NCI-H510A (cell line): ENCODE measurements at places on chromosomes 6 and 20.
A peak's percentile ranks its signal among the peaks of the same experiment; 100 is the strongest.

- DNase-seq: no peak
These were observed 248.1 kb upstream of the OPRM1 start for GRCh38 chr6:153790876-153791473.

DNA sequence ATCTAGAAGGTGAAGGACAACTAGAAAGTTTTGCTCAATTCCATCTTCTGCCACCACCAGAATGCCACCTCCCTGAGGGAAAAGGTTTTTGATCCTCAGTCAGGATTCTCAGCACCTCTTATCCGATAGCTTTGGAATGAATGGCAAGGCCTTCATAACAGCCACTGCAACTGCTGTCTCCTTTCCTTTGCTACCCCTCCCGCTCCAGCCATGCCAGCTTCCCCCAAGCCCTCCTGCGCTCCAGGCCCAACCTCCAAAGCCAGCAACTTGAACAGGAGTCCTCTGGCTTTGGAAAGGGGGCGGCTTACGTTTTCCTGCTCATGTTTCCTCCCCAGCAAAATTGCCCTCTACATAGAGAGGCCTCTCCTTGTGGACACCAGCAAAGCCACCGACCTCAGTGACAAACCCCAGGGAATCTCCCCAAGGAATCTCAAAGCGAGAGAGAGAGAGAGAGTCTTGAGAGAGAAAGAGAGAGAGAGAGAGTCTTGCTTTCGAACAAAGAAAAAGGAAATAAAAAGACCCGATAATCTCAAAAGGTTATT lies 420 bp upstream of the BTN2A1 start:
- DNase-seq: peak; percentile 18

GRCh38 chr6:122569230-122569771 lies 40.9 kb upstream of the PKIB start:
- peak; percentile 14 for DNase-seq

- DNase-seq: no peak
These were observed 8.5 kb downstream of the SLC2A10 start for GRCh38 chr20:46717818-46718541.

GRCh38 chr6:78771586-78771985 lies 95.8 kb upstream of the IRAK1BP1 start:
- no peak for DNase-seq

GRCh38 chr6:53648184-53648943 lies 17.2 kb downstream of the KLHL31 start:
- DNase-seq: no peak

DNA sequence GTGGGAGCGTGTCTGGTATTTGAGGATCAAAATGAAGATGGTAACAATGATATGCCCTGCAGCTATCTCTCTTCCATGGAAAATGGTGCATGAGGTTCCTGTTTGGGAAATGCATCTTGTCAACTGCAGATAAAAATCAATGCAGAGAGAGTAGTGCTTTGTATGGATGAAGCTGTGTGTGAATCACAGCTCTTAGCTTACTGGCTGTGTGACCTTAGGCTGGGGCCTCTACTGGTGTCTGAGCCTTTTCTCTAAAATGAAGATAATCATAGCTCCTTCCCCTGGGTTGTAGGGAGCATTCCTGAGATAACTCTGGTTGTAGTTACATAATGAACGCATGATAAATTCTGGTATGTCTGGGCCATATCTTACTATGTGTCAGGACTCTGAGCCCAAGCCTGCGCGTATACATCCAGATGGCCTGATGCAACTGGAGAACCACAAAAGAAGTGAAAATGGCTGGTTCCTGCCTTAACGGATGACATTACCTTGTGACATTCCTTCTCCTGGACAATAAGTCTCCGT lies 19.6 kb downstream of the ANGPT4 start:
- no peak for DNase-seq

- DNase-seq: no peak
These were observed 24.8 kb downstream of the TMX4 start for GRCh38 chr20:7994809-7995208.

- no peak for DNase-seq
These were observed 906.8 kb downstream of the QKI start for GRCh38 chr6:164321297-164321696.

DNA sequence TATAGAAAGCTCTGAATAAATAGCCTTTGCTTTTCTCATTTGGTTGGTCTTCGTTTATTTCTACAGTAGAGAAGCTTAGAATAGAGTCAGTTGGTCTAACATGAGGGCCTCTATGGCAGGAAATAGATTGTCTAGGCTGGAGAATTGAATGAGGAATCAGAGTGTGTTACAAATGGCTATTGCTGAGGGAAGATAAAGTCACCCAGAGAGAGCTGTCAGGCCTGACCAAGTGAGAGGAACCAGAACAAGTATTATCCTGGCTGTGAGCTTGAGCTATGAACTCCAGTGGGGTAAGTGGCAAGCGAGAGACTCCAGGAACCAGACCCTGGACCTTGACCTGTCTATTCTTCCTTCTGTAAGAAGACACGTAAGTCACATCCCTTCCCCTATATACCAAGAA lies 353.1 kb downstream of the CD83 start:
- no peak for DNase-seq

DNA sequence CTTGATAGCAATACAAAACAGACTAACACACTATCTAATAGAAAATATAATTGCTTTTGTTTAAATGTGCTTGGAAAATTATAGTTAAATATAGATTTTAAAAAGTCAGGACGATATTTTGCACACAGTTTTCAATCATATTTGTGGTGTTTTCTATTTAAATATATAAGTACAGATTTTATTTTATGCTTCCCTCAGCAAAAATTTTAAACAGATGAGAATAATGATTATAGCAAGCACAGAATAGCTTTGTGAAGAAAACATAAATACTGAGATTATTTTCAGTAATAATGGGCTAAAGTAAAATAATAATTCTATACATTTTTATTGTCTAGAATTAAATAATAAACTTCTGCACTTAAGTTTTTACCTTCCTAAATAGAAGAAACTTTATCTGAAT lies 809.4 kb downstream of the PHF3 start:
- DNase-seq: no peak

- DNase-seq: no peak
These were observed 6.4 kb upstream of the ZNF217 start for GRCh38 chr20:53599910-53600632.

GRCh38 chr6:140871911-140872310 lies 1260.8 kb upstream of the GJE1 start:
- DNase-seq: no peak

DNA sequence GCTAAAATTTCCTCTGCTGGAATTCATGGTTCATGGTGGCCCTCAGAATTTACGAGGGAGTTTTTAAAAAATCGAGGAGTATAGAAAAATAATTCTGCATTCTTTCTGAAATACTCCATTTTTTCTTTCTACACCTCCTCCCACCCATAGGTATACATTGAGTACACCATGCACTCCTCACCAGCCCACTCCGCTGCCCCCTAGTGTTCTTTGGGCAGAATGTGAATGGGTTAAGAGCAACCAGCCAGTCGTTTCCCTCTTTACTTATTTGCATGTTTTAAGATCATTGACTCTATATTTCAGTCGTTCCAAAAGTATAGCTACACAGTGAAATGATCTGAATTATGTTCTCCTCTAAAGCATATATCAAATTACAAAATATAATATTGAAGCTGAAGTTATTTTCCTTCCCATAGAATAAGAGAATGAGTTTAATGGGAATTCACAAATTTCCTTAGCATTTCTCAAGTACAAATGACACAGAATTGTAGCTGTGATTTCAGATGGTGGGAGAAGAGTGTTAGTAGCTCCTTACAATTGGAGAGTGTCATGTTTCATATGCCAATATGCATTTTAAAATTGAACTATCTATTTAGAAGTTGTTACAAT lies 977.7 kb upstream of the SLC35B3 start:
- no peak for DNase-seq

GRCh38 chr20:14882157-14882556 lies 544.7 kb upstream of the FLRT3 start:
- DNase-seq: no peak

GRCh38 chr6:38604700-38605099 lies 35.0 kb downstream of the BTBD9 start:
- peak; percentile 26 for DNase-seq

- no peak for DNase-seq
These were observed 18.8 kb downstream of the ALDH5A1 start for GRCh38 chr6:24513602-24514001.

- no peak for DNase-seq
These were observed 185.5 kb upstream of the NRSN1 start for GRCh38 chr6:23940466-23940865.

GRCh38 chr6:104525677-104526322 lies 333.9 kb downstream of the HACE1 start:
- DNase-seq: peak; percentile 16

GRCh38 chr20:54716790-54717189 lies 241.4 kb downstream of the DOK5 start:
- DNase-seq: no peak

GRCh38 chr6:110328259-110328658 lies 29.9 kb downstream of the METTL24 start:
- no peak for DNase-seq

DNA sequence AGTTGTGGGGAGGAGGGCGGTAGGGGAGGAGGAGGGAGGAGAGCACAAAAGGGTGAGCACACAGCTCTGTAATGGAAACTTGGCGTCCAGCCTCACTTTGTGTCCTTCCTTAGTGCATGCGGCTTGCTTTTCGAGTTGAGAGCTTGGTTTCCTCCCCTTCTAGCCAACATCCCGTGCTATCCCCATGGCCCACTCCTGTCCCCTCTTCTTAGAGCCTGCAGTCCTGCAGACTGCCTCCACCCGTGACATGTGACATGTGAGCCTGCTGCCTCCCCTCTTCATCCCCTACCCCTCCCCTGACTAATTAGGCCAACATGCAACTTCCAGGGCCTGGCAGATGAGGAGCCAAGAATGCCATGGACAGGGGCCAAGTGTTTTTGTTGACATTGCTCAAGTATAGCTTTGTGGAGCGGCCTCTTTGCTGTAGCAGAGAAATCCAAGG lies 63.2 kb downstream of the SLC24A3 start:
- DNase-seq: peak; percentile 75

- no peak for DNase-seq
These were observed 62.5 kb upstream of the TIAM2 start for GRCh38 chr6:154932515-154933027.

GRCh38 chr20:50710492-50711063 lies 19.2 kb upstream of the RIPOR3 start:
- DNase-seq: no peak

DNA sequence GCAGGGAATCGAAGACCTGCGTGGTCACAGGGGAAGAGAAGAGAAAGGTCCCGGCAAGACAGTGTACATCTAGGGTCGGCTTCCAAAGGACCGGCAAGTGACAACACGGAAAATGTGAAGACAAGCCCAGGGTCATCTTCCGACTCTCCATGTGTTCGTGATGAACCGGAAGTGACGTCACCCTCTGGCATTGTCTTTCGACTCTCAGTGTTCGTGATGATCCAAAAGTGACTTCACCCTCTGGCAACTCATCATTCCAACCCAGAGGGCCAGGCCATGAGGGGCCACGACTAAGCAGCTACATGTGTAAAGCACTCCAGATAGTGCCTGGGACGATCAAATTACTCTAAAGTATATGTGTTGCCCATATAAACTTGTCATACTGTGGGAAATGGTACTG lies 290.8 kb downstream of the THBS2 start:
- no peak for DNase-seq

- DNase-seq: no peak
These were observed 8.5 kb upstream of the MRS2 start for GRCh38 chr6:24394061-24394779.

GRCh38 chr6:100194535-100194934 lies 200.5 kb upstream of the MCHR2 start:
- no peak for DNase-seq

DNA sequence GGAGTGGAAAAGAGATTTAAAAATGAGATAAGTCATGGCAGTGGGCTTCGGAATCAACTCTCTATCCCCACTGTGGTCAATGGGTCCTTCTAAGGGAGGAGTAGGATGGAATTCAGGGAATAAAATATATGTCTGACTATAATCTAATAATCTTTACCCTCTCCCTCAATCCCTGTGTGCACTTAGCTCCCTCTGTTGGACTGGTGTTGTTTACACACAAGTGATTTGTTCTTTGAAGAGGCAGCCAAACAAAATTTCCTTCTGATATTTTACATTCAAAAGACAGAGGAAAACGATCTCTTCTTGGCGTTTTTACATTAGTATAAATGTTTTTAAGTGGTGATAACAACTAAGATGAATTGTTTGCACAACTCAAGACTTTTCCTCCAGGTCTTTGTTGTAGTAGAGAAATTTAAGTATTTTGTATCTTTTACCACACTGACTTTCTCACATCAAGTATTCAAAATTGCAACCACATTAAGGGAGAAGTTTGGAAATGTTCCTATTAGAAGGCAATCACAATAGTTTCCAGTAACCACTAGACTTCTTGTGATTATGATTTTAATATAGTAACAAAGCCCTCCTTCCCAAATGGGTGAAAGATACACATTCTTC lies 317.8 kb downstream of the CENPW start:
- no peak for DNase-seq

DNA sequence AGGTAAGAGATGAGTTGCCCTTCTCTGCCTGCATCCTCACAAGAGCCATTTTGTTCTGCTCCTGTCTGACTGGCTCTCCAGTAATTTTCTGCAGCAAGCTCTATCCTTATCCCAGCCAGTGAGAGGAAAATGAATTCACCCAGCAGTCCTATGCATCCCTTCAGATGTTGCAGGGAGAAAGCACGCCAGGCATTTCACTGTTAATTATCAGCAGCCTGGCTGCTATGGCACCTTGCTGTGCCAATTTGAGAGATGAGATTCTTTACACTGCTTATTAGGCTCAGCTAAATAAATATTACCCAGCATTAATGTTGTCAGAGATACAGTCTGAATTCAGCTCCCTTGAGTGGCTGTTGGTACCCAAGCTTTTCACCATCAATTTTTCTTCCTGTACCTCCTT lies 61.1 kb upstream of the SNAP25 start:
- no peak for DNase-seq

DNA sequence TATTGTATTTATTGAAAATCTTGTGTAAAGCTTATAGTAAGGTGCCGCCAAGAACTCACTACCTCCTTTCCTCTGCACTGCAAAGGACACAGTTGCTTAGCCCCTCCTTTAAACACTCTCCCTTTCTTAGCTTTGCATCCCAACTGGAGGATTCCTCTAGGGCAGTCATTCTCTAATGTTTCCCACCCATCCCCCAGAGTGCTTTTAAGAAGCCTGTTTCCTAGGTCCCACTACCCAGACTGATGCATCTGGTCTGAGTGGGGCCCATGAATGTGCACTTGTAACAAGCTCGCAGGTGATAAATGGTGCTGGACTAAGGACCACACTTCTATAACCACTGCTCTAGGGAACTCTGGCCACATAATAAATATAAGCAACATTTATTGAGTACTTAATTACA lies 55.2 kb downstream of the B4GALT5 start:
- DNase-seq: no peak

- no peak for DNase-seq
These were observed 20.4 kb downstream of the OSBPL2 start for GRCh38 chr20:62258499-62259293.

GRCh38 chr6:4004249-4004648 lies 74.7 kb downstream of the FAM217A start:
- no peak for DNase-seq
